Kidney capillary endothelial cell (primary cell): ENCODE measurements at places on chromosomes 12 and 14.

DNA sequence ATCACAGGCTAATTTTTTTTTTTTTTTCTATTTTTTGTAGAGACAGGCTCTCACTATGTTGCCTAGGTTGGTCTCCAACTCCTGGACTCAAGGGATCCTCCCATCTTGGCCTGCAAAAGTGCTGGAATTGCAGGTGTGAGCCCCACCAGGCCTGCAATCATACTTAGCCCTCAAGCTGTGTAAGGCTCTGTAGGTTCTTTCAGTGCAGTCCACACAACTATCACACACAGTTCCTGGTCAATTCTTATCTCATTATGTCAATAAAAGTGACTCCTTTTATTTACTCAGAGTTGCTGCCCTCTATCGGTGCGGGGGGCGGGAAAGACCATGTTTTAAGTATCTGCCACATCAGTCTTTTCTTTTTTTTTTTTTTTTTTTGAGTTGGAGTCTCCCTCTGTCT, 29.0 kb downstream of the SLC2A3 start:
- no peak for DNase-seq

GRCh38 chr12:119828300-119828699, 48.8 kb downstream of the CIT start:
- no peak for DNase-seq

- no peak for DNase-seq
Measured at GRCh38 chr12:84607170-84607819, 305.3 kb downstream of the SLC6A15 start.

- no peak for DNase-seq
Measured at GRCh38 chr14:74324931-74325361, 22.2 kb upstream of the ABCD4 start.

GRCh38 chr14:57898837-57899572, 33.1 kb upstream of the SLC35F4 start:
- DNase-seq = no peak

GRCh38 chr14:20412411-20412810, 890 bp downstream of the TEP1 start:
- DNase-seq = no peak

GRCh38 chr14:102317564-102318248, 1.8 kb upstream of the ZNF839 start:
- no peak for DNase-seq
